ENCODE measurements at places on chromosomes 1 and 21.

DNA sequence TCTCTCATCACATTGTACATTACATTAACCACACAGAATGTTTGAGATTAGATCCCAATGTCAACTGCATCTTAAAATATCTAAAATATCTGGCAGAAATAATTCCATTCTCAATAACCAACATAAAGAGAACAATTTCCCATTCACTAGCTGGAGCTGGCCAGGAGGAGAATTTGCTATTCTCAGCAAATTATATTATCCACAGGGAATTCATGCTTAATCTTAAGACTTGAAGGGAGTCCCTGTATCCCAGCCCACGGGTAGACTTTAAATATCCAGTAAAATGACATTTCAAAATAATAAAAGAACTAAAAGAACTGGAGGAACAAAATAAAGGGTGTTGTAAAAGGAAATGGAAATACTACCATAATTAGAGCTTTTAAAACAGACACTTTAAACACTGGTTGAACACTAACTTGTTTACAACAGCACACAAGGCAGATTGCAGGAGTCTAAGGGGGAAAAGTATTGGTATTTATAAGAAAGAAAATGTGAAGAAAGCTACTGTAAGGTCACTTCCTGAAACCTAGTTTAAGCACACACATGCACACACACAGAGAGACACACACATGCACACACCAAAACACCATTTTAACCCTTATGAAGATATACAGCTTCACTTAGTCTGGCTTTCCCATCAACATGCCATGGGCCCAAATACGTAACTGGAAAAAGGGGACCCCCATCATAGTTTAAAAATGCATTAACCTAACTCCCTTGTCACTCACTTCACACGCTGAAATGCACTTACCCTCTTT is 107.0 kb downstream of the PTPN14 start:
- DNase-seq: no peak

- DNase-seq: no peak
Observed at GRCh38 chr1:210726621-210727020, 397.9 kb downstream of the HHAT start.

- no peak for DNase-seq
Observed at GRCh38 chr1:244049162-244050013, 1.7 kb upstream of the ZBTB18 start.

GRCh38 chr1:37167479-37167878 is 133.2 kb upstream of the GRIK3 start:
- peak; percentile 98 for DNase-seq

- no peak for DNase-seq
Observed at GRCh38 chr1:42040159-42040558, 113.1 kb upstream of the GUCA2B start.
